ENCODE measurements at places on chromosomes 7 and 10.

- DNase-seq: no peak
These were observed 9.2 kb upstream of the SP8 start for GRCh38 chr7:20795881-20796280.

GRCh38 chr7:85135977-85136376 lies 50.9 kb downstream of the SEMA3D start:
- no peak for DNase-seq

DNA sequence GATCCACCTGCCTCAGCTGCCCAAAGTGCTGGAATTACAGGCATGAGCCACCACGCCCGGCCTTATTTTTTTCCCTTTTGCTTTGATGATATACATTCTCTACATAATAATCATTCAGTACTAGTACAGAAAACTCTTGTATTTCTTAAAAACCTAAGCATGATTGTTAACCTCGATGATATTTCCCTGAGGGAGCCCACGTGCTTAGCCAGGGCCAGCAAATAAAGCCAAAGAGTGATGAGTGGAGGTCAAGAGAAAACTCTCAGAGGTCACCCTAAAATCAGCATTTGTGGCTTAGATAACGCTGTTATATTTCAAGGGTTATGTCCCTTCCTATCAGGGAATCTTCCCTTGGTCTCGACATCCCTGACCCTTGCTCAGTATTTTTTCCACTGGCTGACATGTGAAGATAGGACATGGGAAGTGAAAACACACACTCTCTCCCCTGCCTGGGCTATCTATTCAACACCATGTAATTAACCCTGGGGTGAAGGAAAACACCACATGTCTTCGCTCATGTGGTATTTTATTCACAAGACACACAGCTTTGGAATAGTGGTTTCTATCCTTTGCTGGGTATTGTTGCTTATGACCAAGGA lies 12.6 kb downstream of the FAM200A start:
- no peak for DNase-seq

- no peak for DNase-seq
These were observed 103.5 kb downstream of the SND1 start for GRCh38 chr7:127755521-127755920.
